ENCODE measurements at places on chromosomes 16 and 17. TPM values are rescaled to one million over a fixed set of nuclear protein-coding genes. Genes with fewer than 3 reads are reported as not detected.

Gene SLC35G6
- total RNA-seq: not detected

Gene TNFSF13
- 1.2 TPM for total RNA-seq

Gene CDK3
- 3.5 TPM for total RNA-seq

Gene PARN
- 19.3 TPM for total RNA-seq

Gene DNAI2
- total RNA-seq: not detected

Gene CLEC10A
- total RNA-seq: not detected
